ENCODE measurements at places on chromosomes 11 and 22.
A peak's percentile ranks its signal among the peaks of the same experiment; 100 is the strongest.

DNA sequence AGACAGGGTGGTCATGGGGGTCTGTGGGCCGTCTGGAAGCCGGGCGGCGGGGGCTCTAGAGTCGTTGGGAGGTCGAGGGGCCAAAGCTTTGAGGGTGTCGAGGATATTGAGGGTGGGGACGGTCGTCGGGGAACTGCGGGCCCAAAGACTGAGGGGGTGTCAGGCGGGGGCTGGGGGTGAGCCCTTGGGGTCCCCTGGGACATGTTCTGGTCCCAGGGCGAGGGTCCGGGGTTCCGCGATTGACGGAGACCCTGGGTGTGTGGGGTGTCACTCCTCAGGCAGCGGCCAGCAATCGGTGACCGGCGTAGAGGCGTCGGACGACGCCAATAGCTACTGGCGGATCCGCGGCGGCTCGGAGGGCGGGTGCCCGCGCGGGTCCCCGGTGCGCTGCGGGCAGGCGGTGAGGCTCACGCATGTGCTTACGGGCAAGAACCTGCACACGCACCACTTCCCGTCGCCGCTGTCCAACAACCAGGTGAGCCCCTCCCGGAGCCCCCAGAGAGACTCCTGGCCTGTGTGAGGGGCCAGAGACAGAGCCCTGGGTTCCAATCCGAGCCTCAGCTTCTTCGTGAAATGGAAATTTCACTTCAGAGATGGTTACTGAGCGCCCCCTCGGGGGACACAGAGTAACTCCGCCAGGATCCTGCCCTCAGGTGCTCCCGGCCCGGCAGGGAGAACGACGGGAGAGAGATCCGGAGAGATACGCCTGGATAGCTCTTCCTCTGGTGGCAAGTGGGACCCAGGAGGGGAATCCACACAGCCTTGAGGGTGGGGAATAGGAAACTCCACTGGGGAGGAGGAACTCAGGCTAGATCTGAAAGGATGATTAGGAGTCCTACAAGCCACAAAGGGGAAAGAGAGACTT is 714 bp downstream of the SDF2L1 start:
- no peak for DNase-seq

DNA sequence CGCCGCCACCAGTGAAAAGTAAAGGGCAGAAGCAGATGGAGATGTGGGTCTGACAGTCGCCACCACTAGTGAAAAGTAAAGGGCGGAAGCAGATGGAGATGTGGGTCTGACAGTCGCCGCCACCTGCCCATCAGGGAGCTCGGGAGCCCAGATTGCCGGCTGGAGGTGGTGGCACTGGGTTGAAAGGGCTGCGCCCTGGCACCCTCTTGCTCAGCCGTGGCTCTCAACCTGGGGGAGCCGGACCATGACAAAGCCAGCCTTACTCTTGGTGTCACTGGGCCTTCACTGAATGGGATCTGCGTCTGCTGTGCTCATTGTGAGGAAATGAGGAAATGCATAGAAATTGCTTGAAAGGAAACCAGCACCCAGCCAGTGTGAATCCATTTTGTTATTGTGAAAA is 36.3 kb downstream of the AP2A2 start:
- no peak for DNase-seq

DNA sequence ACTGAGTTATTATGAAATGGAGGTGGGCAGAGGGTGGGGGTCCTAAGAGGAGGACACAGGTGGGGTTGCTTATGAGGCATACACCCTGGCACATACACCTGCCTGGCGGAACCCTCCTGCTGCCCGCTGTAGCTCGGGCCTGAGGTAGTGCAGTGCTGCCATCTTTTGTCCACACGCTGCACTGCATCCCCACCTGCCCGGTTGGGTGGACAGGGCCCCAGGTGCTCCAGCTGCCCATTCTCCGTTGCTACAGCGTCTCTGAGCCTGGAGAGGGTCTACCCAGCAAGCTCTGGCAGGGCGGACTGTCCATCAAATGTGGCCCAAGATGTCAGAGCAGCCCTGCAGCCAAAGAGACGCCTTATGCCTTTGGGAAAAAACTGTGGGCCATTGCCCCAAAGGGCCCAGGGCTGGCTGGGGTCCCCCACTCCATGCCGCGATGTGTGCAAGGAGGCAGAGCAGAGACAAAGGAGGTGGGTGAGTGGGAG is 131.2 kb downstream of the BUD13 start:
- no peak for DNase-seq

GRCh38 chr22:49334449-49334789 is 493.3 kb downstream of the BRD1 start:
- no peak for DNase-seq

GRCh38 chr11:104570078-104570701 is 328.1 kb downstream of the CASP12 start:
- DNase-seq: no peak

- peak; percentile 23 for DNase-seq
Observed at GRCh38 chr11:118530683-118531596, at the start of gene TMEM25. TSS of gene TMEM25 (plus strand) at chr11:118531192. CDS start at chr11:118531802, 610 bp downstream.

DNA sequence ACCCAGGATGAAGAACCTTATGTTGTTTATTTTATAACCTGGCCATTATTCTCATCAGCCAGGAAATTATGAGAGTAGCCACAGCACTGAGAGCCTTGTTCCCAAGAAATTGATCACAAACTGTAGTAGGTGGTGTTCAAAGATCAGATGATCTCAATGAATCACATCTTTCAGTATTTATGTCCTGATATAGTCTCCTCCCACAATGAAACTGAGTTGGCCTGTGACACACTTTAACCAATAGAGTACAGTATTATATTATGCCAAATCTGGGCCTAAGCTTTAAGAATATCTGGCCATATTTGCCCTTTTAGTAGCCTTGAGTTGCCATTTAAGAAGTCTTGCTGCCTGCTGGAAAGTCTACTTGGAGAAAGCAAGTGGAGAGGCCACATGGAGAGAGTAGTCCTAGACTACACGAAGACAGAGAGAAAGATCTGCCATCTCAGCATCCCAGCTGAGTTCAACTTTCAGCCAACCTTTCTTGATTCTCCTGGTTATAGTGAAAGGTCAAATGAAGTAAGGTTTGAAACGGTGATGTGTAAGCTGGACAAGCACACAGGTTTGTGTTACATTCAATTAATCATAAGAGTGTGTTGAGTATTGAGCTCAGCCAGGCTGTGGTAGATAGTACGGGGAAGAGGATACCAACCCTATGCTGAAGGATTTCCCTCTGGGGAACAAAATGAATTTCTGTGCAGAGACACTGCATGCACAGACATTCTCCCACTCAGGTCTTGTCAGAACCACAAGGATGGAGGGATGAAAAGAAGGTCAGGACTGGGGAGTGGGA is 561.8 kb downstream of the SOX6 start:
- no peak for DNase-seq

- no peak for DNase-seq
Observed at GRCh38 chr11:69905611-69906452, 86.6 kb upstream of the FGF3 start.

DNA sequence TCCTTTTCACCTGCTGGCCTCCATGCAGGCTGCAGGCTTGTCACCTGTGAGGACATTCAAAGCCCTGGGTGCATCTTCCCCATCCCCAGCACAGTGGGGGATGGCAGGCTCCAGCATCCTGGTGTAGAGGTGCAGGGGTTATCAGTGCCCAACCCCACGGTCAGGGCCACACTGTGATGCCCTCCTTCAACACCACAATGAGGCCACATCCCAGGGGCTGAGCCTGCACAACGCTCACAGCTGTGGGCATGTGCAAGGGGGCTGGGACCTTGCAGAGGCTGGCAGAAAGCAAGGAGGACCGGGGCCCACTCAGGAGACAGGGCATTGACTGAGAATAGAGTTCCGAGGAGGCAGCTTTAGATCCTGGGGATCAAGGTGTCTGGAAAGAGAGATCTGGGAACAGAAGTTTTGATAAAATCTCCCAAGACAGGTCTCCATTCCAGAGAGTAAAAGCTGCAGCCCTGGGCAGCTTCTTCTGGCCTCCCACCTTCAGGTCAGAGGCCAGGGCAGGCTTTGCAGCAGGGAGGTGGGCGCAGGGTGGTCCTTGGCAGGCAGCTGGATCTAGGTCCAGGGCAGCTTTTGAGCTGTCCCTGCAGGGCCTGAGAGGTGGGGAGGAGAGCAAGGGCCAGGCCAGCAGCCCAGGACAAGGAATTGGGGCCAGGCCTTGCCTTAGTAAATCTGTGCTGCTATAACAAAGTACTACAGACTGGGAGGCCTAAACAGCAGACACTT is 250.8 kb upstream of the B3GAT1 start:
- DNase-seq: no peak

DNA sequence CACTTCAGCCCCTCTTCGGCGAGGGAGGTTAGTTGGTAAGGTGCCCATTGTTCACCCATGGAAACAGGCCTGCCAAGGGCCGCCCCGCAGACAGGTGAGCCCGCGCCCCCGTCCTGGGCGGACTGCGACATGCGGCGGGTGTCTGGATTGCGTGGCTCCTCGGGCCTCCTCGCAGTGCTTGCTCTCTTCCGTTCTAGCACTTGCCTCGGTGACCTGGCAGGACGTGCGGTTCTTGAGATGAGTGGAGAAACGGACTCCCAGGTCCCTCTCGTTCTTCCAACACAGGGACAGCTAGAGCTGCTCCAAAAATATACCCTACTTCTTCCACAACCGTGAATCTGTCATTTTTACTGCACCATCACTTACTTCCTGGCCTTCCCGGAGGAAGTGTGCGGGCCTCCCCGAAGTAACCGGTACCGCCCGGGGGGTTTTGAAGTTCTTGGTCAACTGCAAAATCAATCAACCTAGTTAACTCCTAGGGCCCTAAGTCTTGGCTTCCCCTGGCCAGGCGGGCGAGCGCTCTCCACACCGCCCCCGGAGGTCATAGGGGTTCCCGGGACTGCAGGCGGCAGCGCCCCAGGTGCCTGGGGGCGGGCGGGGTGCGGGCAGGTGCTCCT is 745 bp upstream of the ZBTB44 start:
- no peak for DNase-seq

GRCh38 chr11:66907751-66908630 is 50.2 kb downstream of the PC start:
- DNase-seq: no peak

DNA sequence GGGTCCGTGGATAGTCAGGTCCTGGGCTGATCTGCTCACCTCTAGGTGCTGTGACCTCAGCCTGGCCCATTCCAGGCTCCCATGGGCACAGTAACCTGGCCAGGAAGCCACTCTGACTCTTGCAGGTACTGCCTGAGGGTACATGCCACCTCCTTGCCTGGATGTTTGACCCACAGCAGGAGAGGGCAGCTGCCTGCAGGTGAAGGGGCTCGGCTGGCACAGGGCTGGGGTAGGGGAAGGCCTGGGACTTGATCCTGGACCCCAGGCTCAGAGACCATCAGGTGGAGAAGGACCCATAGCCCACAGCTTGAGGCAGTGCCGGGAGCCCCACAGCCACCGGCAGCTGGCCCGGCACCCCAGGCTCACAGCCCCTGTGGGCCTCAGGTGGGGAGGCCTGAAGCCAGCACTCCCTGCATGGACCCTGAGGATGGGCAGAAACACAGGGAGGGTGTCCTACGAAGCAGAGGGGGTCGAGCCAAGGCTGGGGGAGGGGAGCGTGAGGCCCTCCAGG is 2.7 kb downstream of the LRRC56 start:
- no peak for DNase-seq

DNA sequence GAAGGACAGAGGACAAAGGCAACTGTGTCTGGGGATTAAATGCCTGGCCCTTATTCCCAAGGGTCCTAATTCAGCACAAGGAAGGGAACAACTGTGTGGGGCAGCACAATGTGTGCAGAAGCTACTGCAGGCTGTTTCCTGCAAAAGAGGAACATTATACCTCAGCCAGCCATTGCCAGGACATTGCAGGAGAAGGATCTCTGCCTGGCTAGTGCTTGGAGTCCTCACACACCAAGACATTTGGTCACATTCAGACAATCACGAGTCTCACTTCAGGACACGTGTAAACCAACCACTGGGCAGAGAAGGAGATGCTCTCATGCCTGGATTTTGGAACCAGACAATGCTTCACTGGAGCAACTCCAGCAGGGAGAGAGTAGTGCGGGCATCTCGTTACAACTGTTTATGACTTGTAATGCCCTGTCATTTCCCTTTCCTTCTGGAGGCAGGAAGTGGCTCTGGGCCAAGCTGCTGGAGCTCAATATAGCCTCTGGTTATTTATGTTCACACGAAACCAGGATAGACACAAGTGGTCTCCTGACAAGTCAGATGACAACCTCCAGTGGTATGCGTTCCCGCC is 23.9 kb upstream of the ZC3H12C start:
- no peak for DNase-seq

- DNase-seq: no peak
Observed at GRCh38 chr22:29380032-29380781, 8.2 kb downstream of the AP1B1 start.

- DNase-seq: no peak
Observed at GRCh38 chr22:18059991-18060390, 17.8 kb upstream of the PEX26 start.

DNA sequence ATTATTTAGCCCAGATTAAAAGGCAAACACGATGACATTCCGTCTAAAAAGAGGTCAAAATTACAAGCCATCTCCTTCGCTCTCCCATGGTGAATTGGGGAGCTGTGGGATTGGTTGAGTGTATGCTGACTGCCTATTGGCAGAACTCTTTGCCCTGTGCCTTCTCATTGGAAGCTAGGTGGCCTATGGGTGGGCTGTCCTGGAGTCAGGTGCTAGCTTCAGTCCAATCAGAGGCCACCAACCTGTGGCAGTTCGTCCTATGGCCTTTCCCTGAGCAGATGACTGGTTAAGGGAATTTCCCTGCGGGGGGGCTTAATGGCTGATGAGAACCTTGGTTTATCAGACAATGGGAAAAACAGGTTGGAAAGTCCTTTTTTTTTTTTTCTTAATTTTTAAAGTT is 3.2 kb upstream of the MTMR3 start:
- no peak for DNase-seq

DNA sequence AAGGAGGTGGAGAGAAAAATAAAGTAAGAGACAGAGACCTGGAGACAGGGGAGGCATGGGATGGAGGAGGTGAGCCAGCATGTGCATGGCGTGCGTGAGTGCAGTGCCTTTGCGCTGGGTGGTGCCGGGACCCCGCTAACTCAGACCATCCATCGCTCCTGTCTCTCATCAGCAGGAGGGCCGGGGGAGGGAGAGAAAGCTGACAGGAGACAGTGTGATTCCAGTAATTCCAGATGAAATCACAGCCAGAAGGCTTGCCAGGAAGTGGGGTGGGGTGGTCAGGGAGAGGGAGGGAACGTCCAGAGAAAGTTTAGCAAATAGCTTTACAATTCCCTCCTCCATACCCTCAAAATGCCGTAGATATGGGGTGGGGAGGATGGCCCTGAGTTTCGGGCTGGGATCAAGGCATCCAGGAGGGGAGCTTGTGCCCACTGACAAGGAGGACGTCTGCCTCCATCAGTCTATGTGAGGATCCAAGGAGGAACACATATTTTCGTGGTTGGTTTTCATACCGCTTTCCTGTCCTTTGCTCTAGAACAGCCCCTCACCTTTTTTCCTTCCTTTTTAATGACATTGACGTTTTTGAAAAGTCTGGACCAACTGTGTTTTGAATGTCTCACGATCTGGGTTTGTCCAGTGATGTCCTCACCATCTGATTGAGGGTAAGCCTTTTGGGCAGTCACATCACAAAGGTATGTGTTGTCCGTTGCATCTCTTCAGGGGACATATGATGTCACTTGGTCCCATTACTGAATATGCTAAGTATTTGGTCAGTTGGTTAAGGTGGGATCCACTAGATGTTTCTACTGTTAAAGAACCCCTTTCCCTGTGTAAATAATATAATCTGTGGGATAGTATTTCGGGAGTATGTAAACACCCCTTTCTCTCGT is 567.3 kb downstream of the MIAT start:
- DNase-seq: no peak

GRCh38 chr11:70240337-70240736 is 30.2 kb upstream of the PPFIA1 start:
- DNase-seq: no peak

Measured in activated CD8-positive, alpha-beta memory T cell treated with anti-CD3 and anti-CD28 coated beads for 1 hour (primary cell).